ENCODE measurements at places on chromosomes 1 and 21.

DNA sequence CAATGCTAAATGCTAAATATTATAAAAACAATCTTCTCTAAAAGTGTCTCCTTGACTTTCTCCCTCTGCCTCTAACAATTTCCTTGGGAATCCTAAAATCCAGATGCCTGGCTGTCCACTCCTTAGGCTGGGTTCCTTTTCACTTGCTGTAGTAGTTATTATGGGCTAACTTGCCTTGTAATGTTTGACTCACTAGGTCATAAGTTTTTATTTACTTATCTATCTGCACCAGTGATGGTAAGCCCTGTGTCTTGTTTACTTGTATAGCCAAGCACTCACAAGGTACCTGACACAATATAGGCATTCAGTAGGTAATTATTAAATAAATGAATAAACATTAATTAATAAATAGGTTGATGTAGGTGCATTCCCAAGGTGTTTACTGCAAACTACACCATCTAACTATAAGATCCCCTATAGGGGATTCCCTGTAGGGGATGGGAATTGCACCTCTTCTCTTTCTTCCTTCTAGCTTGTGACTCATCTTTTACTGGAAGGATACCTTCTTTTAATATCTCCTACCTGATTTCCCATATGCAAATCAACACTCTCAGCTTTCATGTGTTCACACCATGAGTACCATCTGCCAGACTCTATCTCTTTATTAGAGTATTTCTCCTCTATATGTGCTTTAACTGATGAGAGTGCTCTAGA is 14.7 kb upstream of the CHIA start:
- DNase-seq = no peak

- DNase-seq = no peak
Measured at GRCh38 chr21:15219039-15219438, 154.2 kb upstream of the NRIP1 start.

DNA sequence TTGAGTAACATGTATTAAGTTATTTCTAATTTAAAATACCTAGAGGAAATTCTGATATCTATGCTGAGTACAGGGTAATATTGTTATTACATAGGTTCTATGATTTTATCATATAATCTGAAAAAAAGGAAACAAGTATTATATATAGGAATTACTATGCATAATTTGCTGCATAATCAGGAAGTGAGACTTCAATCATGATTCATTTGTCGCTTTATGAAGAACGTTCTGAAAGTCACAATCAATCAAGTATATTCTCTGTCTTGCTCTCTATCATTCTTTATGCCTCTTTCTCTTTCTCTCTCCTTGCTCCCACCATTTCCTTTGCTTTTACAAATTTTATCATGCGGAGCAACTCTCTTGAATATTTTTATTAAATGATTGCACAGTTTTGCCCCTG is 1130.3 kb downstream of the PLA2G4A start:
- no peak for DNase-seq

GRCh38 chr1:204172404-204173029 is 6.4 kb upstream of the REN start:
- DNase-seq = no peak

DNA sequence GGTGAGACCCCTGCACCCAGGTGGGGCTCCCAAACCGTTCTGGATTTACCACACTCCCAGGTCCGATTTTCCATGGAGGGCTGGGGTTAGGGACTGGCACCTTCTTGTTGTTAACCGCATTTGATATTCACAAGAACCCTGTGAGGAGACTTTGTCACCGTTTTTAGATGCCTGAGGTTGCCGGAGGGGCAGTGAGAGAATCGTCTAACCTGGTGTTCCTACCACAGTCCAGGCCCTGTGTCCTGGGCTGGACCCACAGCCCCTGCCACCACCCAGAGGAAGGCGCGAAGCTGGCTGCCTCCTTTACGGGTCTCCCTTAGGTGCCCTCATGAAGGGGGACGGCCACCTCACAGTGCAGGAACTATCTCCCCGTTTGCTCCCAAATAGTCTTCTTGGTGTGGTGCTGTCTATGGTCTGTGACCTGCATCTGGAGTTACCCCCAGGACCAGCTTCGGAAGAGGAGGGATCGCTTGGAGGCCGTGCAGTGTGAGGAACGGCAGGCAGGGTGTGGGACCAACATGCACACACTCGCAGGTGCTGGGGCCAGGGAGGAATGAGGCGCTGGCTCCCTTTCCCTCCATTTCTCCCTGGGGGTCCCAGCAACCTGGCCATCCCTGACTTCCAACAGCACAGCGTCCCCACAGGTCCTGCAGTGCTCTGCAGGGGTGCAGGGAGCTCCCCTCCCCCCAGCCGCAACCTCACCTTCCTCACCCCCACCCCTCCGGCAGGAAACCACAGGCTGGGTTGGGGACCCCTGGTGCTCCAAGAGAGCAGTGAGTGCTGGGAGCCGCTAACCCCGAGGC is 7.0 kb downstream of the SIM2 start:
- no peak for DNase-seq

- DNase-seq = no peak
Measured at GRCh38 chr1:225820522-225821120, 10.7 kb downstream of the EPHX1 start.

DNA sequence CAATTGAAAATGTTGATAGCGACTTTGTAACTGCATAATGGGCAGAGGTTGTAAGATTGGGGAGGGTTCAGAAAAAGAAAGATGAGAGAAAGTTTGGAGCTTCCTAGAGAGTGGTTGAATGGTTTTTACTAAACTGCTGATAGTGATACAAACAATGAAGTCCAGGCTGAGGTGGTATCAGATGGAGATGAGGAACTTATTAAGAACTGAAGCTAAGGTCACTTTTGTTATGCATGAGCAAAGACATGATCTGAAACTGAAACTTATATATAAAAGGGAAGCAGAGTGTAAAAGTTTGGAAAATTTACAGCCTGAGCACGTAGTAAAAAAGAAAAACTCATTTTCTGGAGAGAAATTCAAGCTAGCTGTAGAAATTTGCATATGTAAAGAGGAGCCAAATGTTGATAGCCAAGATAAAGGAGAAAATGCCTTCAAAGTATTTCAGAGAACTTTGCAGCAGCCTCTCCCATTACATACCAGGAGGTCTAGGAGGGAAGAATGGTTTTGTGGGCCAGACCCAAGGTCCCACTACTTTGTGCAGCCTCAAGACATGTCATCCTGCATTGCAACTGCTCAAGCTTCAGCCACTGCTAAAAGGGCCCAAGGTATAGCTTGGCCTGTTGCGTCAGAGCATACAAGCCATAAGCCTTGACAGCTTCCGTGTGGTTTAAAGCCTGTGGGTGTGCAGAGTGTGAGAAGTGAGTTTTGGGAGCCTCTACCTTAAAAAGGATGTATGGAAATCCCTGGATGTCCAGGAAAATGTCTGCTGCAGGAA is 843.9 kb downstream of the AMY1C start:
- DNase-seq = no peak

GRCh38 chr21:36815284-36815683 is 116.4 kb downstream of the SIM2 start:
- DNase-seq = no peak

DNA sequence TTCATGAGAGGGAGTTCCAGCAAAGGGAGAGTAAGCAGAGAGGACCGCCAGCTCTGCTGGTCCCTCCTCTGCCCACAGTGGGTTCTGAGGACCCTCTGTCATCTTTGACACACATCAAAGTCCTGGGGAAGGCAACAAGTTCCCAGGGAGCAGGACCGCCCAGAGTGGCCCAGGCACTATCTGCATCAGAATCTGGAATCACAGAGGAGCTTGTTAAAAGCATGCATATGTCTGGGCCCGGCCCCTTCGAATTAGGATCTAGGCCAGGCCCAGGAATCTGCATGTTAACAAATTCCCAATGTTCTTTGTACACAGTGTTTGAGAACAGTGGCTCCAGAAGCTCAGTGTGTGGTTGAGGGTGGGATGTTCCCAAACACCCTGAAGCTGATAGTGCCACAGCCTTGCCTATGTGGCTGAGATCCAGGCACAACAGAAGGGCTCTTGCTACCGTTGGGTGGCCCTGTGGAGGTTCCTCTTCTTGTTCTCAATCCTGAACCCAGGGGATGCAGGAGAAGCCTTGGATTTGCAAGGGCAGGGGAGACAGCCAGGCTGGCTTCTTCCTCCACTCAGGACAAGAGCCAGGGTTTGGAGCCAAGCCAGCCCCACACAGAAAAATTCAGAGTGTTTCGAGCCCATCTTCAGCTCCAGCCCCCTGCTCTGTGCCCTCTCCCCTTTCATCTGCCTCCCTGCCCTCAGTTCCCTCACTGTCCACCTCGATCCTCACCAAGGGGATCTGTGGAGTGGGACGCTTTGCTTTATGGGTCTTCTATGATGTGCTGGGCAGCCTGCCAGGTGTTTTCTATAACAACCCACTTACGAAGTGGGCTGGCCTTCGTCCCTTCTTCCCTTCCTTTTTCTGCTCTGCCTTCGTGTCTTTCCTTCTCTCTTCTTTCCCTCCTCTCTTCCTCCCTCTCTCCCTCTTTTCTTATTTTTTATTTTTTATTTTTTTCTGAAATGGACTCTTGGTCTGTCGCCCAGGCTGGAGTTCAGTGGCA is 129.0 kb upstream of the TMPRSS2 start:
- no peak for DNase-seq

GRCh38 chr1:224914292-224914900 is 15.1 kb upstream of the DNAH14 start:
- DNase-seq = no peak

DNA sequence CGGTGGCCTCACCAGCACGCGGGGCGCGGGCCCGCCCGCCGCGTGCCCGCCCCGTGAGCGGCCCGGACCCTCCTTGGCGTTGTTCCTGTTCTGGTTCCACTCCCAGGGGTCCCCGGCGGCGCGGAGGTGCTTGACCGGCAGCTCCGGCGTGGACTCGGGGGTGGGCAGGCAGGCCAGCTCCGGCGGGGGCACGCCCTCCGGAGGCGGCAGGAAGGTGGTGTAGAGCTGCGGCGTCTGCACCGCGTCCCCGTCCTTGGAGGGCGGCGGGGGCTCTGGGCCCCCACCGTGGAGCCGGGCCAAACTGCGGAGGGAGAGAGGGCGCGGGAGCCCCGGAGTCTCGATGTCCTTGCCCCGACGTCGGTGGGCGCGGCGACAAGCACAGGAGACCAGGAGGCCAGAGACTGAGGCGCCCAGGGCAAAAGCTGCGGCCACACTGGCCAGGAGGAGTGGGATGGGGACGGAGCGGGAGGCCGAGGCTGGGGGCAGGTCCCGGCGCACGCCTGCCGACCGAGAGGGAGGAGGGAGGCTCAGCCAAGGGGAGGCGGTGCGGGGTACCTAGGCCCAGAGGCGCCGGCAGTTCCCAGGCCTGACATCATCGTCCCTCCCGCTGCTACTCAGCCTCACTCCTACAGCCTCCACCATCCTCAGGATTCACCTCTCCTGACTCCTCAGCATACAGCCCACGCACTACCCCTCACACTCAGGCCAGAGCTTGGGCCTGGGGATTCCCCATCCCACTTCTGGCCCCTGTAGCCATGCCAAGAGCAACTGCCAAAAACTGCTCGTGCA is 13.2 kb downstream of the SEMA6C start:
- no peak for DNase-seq

- DNase-seq = no peak
Measured at GRCh38 chr1:165637427-165637826, 6.4 kb downstream of the MGST3 start.

- DNase-seq = no peak
Measured at GRCh38 chr1:107740579-107740978, 224.4 kb downstream of the VAV3 start.

DNA sequence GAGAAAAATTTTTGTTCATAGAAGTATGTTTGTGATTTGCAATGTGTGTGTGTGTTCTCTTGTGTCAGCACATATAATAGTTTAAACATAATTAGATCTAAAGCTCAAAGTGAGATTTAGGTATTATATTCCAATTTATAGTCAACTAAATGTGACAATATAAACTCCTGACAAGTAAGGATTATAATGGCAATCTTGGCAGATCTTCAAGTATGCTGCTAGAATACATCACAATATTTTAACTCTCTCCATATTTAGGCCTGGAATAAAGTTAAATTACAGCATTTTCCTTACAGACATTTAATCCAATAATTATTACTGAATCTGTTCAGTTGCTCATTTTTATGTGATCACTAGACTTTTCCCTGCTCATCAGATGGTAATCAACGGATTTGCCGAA is 65.8 kb downstream of the LYPLAL1 start:
- DNase-seq = no peak

DNA sequence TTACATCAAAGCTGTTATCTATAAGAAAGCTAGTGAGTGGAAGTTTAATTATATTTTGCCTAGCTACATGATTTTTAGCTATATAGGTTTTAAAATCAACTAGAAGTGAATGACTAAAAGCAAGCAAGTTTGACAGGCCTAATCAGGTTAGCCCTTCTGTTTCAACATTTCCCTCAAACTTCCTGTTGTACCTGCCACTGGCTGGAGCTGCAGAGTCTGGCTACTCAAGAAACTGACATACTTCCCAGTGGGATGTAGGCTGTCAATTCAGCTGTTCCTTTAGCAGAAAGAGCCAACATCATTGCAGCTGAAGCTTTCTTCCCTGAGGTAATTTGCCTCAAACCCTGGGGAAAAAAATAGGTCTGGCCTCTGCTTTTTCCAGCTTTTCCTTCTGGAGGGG is 87.1 kb upstream of the TNR start:
- DNase-seq = no peak

DNA sequence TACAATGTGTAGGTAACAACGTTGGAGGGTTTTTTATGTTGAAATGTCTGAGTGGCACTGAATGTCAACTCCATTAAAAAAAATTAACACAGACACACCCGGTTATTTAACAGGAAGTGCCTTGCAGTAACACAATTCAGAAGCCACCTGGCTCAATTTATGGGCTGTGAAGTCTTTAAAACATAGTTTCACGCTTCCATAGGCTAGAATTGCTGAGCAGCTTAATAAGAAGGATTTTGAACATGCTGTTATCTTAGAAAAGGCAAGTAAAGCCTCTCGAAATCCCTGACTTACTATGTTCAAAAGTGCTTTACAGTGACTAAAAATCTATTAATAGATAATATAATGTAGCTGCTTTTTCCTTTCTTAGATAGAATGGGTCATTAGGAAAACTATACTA is 19.7 kb downstream of the SRSF4 start:
- DNase-seq = no peak

DNA sequence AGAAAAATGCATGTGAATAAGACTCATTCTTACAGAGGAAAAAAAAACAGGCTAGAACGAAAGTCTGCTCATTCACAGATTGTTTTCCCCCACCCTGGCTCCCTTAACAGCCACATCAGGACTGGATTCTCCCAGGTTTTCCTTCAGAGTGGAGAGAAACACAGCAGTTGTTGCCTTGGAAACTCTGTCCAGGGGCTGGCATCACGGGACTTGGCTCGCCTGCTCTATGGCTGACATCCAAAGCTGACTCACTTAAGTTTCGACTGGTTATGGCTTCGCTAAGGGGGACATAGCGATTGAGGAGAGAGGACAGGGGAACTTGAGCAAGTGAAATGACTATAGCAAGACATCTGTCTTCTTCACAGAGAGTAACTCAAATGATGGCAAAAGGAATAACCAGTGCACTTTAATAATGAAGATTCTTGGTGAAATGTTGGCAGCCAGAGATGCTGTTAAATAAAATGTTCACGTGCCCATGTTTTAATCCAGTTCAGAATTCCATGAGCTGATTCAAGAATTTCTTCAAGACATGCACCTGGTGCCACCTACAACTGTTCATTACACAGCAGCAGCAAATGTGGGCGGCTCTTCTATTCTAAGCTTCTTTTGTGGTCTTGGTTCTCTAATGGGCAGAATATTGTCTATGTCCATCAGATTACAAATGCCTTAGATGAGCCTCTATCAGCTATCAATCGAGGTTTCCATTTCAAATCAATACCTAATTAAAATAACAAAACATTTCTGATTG is 21.8 kb downstream of the MIS18A start:
- peak; percentile 1 for DNase-seq

- DNase-seq = no peak
Measured at GRCh38 chr1:46996659-46997281, 26.7 kb upstream of the CYP4X1 start.
